ENCODE measurements at places on chromosomes 1 and 21.
A peak's percentile ranks its signal among the peaks of the same experiment; 100 is the strongest.

- no peak for DNase-seq
Observed at GRCh38 chr1:181259026-181259745, 170.7 kb downstream of the IER5 start.

GRCh38 chr1:26290882-26291261 lies 11.0 kb downstream of the SH3BGRL3 start:
- DNase-seq, result no peak

DNA sequence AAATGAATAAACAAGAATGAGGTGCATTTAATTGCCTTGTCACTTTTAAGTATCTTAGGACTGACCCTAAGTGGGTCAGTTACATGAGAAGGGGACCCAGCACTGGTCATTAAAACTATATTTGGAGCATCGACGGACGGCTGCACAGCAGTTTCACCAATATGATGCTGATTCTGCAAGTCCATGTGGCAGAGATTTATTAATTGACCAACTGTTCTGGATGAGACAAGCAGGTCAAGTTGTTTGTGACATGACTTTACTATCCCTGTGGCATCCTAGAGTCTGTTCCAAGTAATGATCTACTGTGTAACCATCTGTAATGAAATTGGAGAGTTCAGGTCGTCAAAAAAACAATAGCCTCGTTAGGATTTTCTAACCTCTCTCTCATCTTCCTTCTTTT lies 9.5 kb downstream of the AMPD1 start:
- no peak for DNase-seq

DNA sequence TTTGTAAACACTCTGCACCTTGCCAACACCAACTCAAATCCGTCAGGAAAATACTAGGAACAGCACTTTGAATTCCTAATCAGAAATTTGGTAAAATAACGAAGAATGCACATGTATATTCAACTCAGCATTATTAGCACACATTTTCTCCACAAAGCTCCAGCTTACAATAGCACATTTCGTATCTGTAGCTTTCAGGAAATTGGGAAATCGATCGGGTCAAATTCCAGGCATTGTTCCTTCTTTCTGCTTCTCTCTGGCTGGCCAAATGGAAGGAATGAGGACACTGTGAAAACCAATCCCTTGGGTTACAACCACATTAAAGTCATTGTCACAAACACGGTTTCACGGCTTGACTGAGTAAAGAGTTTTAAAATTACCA lies 58.6 kb downstream of the NPHP4 start:
- no peak for DNase-seq

DNA sequence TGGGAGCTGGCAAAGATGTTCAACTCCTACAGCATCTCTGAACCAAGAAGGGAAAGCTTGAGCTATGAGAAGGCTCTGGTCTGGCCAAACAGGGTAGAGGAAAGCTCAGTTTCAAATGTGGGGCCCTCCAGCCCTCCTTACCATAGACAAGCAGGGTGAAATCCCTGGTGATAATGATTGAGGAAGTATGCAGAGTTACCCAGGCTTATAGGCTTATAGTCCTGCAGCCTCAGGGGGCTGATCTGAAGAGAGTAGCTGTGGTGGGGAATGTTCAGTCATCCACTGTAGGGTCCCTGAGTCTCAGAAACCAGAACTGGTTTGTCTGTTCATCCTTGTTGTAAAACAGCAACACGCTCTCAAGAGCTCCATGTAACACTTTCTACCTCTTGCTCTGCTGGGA lies 19.8 kb upstream of the LY9 start:
- no peak for DNase-seq

DNA sequence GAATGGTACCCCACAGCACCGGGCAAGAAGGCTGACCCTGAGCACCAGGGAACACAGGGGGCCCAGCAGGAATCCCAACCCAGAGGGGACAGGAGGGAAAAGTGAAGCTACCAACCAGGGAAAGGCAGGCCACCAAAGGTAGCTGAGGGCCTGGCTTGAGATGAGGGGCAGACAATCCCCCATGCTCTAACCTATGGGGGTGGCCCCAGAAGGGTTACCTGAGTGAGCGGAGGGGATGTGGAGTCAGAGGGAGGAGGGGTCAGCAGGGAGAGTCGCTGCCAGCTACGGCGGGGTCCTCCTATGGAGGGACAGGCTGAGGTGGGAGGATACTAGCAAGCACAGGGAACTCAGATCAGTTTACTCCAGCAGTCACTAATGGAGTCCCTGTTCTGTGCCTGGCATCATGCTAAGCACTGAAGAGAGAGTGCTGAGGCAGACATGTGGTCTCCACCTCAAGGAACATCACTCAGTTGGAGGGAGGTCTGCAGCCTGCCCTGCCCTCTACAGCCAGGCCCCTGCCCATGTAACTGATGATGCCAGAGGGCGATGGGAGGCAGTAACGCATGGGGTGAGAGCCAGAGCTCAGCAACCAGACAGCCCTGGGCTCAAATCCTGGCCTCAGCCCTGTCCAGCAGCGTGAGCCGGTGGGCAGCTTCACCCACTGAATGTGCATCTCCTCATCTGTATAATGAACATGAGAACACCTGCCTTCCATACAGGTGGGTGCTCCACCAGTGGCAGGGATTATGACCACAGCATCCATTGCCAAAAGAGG lies 21.3 kb downstream of the CYB5RL start:
- no peak for DNase-seq

DNA sequence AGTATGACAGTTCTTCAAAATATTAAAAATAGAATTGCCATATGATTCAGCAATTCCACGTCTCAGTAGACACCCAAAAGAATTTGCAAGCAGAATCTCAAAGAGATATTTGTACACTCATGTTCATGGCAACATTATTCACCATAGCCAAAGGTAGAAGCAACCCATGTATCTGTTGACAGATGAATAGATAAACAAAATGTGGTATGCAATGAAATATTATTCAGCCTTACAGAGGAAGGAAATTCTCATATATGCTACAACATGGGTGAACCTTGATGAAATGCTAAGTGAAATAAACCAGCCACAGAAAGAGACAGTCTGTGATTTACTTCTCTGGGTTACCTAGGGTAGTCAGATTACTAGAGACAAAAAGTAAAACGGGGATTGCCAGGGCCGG lies 47.0 kb downstream of the NAV1 start:
- DNase-seq, result no peak

DNA sequence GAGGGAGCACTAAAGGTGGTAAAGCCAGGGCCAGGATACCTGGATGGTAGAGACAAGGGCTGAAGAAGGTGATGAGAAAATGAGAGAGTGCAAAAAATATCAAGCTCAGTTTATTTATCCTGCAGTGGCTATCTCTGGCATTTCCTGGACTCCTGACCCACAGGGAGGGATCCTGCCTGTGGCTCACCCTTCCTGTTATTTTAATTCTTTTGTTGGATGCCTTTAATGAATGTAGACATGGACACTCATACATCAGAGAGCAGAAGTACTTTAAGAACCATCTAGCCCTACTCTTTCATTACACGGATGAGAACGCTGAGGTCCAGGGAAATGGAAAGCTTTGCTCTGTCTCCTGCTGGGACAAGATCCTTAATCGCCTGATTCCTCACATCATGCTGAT lies 20.6 kb downstream of the JUN start:
- DNase-seq, result no peak

DNA sequence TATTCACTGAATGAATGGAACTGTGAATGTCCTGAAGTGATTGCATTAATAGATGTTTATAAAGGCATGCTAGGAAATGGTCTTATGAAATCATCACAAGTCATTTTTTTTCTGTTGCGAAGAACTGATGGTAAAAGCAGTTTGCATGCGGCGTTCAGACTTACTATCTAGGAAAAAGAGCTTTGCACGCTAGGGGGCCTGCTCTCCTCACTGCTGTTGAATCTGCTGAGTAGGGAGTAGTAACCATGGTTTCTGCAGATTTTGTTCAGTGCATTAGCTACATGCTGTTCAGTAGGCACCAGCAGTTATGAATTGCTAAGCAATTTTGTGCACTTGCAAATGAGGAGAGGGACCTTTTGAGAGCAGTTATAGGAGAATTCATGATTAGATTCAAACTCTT lies 57.9 kb downstream of the CENPF start:
- no peak for DNase-seq

DNA sequence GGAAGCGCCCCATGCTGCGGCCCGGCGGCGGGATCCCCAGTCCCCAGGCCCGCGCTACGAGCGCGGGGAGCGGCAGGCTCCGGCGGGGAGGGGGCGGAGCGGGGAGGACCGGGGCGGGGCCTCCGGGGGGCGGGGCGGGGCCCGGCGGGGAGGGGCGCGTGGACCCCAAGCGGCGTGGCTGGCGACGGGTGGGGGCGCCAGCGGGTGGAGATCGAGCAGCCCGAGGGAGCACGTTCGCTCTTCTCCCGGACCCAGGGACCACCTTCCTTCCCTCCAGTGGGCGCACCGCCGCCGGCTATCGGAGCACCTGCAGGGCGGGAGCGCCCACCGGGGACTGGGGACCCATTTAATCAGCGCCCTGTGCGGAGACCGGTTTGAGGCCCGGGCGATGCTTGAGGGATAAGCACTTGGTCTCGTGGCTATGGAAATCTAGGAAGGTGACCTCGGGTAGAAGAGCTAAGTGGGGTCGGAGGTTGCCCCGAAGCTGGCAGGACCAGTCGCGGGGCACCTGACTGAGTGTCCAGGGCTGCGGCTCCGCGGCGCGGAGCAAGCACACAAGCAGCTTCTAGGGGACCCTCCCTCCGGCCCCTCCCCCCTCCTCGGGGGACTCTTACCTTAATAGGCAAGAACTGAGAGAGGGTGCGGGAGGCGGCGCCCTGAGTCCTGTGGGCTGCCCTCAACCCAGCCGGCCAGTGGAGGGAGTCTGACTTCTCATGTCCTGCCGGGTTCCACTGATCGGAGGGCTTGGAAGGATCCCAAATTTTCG lies at the start of gene TSPAN2:
TSS of gene TSPAN2 (minus strand) at position 84 of the 766 bp plus-strand sequence. CDS start at position 13, 71 bp downstream.
- DNase-seq, result peak; percentile 71

DNA sequence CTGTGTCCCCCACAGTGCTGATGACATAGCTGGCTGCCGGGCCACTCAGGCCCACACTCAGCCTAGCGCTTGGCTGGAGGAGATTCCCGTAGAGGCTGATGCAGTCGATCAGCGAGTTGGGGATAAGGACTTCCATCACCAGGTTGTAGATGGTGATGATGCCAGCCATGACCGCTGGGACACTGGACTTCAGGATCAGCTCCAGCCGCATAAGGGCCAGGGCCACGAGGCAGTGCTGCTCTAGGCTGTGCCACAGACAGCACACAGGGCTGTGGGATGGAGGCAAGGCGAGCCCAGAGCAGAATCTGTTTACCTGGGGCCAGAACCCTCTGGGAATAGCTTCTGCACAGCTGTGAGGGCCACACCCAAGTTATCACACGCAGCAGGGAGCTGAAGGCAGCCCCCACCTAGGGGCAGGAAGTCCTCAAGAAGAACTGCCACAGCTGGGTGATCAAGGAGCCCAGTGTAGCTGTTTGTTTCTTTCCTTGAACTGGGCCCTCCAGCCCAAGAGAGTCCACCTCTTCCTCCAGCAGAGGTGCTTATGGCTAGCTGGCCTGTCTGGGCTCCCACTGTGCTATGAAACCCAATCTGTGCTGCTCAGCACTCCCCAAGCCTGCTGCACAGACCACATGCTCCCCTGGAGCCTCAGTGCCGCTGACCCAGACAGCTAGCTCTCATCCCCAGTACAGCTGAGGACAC lies 6.2 kb downstream of the SLC2A1 start:
- no peak for DNase-seq

GRCh38 chr21:19914028-19914427 lies 1084.2 kb upstream of the NCAM2 start:
- DNase-seq, result no peak

DNA sequence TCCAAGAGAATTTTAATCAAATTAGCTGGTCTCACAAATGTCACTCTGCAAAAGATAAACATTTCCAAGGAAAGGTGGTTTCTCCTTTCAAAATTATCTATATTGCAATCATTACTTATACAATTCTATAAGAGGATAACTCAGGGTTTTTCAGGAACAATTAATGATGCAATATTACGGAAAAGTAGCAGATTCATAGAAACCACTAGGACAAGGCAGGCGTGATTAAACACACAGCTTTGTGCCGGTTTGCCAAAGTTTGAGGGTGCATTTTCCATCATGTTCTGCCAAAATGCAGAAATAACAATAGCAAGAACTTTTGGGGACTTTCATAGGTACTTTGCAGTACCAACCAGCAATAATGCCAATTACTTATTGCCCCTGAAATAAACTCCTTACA lies 605 bp downstream of the TNFRSF9 start:
- no peak for DNase-seq

DNA sequence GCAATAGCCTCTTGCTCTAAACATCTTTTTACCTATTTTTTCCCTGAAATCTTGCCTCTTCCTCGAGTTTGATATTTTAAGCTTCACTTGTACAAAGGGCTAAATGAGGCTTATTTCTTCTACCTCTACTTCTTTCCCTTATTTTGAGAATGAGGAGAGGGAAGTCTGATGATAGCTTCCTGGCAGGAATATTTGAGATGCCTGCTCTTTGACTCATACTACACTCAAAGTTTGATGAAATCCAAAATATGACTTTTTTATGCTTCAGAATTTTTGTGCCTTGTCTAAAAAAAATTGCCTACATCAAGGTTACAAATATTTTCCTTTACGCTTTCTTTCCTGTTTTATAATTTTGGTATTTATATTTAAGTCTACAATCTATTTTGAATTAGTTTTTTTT lies 624.4 kb upstream of the PLXNA2 start:
- DNase-seq, result no peak

DNA sequence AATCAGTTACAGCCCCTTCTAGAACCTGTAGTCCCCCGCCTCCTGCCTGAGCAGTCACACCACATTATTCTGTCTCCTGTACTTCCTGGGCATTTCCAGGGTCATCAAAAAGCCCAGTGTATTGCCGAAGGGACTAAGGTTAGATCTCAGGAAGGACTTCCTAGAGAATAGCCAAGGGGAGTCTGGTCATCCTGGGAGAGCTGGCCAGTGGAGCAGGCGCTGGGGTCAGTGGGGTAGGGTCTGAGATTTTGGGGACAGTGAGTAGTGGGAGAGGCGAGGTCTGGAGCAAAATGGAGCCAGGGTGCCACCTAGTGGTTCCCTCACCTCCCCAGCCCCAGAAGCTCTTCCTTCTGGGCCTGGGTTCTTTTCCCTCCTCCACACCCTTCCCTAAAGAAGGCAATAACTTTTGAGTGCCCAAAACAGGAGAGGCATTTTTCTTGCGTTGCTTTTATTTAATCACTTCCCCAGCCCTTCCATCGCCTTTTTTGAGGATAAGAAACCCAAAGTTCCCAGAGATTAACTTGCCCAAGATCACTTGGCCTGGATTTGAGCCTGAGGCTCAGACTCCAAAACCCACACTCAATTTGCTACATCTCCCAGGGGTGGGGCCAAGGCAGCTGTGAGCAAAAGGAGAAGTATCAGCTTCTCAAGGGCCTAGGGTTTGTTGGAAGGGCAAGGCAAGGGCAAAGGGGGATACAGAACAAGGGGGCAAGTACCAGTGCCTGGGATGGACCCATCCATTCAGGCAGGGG lies 7.3 kb upstream of the PMVK start:
- peak; percentile 46 for DNase-seq

All from NCI-H2171 treated with DMSO at 0.1 percent for 48 hours (cell line).